ENCODE measurements at places on chromosomes 3 and 15.
A peak's percentile ranks its signal among the peaks of the same experiment; 100 is the strongest.

GRCh38 chr15:66642514-66642913 lies 59.5 kb upstream of the SMAD6 start:
- DNase-seq = no peak

DNA sequence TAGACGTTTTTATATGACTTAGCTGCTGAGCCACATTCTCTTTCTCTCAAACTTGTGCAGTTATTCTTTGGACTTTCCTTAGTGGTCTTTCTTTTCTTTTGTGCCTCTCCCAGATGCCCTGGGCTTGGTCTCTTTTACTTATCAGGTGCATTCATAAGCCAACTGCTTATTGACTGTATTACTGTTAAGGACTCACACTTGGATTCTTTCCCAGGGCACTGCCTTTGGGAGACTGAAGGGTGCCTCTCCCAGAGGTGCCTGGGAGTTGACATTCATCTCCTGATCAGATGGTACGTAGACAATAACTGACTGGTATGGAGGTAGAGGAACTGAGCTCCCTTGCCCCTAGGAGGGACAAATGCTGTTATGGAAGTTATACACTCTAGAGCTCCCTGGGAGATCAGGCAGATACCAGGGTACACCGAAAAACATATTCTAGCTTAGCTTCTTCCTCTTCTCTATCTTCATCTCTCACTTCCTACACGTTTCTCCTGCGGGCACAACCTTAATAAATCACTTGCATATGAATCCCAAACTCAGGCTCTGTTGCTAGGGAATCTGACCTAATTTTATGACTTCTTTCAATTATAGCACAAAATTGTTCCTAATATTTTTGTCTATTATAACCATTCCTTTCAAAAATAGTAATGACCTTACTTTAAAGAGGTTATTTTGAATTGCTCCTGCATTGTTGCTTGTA lies 24.7 kb downstream of the PARP15 start:
- no peak for DNase-seq

DNA sequence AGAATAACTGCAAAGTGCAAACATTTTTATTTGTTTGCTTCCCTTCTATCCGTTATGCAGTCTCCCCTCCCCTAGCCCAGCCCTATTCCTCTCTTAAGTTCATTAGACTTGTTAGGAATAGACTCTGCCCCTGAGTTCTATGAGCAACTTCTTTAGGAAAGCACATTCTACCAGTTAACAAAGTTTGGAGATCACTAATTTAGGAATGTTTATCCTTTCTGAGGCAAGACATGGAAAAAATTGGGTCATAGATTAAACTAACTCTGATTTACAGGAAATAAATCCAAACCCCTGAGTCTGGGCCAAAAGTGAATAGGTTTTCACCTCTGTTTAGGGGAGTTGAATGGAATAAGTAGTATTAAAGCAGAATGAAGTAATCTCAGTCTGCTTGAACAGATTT lies 34.4 kb downstream of the C3orf80 start:
- no peak for DNase-seq

GRCh38 chr3:122258757-122259371 lies 66.2 kb upstream of the CSTA start:
- DNase-seq = peak; percentile 10

DNA sequence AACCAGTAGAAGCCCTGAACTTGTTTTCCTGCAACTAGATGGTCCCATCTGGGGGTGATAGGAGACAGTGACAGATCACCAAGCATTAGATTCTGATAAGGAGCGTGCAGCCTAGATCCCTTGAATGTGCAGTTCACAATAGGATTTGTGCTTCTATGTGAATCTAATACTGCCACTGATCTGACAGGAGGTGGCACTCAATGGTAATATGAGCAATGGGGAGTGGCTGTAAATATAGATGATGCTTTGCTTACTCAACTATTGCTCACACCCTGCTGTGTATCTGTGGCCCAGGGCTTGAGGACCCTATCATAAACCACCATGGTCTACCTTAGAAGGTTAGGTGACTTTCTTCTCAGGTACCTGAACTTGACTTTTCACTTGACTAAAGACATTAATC lies 417.1 kb upstream of the ARHGEF26 start:
- no peak for DNase-seq

- DNase-seq = no peak
Observed at GRCh38 chr3:44478055-44478468, 592 bp upstream of the ZNF445 start.

DNA sequence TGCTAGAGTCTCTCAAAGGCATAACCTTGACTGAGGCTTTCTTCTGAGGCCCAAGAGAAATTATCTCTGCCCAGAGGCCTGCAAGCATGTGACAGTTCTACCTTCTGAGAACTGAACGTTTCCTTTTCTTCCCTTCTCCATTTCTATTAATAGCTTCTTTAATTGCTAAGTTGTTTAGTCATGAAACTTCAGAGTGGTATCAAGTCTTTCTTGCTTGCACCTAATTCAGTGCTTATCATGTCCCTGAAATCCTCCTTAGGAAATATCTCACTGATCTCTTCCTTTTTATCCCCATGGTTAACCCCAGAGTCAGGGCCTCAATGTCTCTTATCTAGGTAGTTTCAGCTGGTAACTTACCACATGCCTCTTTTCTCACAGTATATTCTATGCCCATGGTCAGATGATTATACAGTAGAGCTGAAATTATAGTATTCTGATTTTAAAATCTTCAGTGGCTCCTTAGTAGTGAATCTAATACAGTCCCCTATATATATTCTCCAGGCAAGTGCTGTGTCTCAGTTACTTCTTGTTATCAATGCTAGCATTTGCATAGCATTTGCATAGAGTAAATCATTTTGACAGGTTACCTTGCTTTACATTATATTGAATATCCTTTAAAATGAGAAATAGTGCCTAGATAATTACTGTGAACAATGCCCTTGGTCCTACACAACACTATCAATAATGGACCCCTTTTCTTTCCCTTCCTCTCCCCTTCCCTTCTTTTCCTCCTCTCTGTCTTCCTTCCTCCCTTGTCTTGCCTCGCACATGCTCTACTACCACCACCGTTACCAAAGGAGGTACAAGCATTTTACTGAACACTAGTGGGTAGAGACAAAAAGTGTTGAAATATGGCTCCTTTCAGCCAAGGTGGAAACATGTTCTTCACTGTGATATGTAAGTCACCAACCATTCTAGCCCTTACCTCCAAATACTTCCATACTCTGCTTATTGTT lies 33.0 kb downstream of the KBTBD8 start:
- no peak for DNase-seq

- DNase-seq = no peak
Observed at GRCh38 chr15:71880276-71880675, 69.9 kb downstream of the NR2E3 start.

DNA sequence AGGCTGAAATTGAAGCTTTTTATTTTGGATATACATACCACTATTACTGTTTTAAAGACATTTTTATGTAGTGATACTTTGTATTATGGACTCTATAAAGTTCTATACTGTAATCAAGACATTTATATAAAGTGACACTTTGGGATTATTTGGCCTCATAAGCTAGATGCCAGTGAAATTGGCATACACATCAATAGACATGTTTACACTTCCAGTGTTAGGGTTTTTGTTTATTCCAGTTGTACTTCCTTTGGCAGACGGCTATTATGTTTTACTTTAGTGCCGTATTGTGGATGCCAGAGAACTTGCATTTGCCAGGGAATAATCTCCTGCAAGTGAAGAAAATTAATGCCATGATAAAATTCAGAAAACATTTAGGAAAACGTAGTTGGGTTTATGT lies 6.0 kb downstream of the LXN start:
- no peak for DNase-seq

GRCh38 chr15:76139368-76140073 lies 79.7 kb downstream of the TMEM266 start:
- peak; percentile 56 for DNase-seq

Data from NCI-H1694 treated with DMSO at 0.1 percent for 48 hours (cell line).